ENCODE measurements at places on chromosomes 12 and 14.

DNA sequence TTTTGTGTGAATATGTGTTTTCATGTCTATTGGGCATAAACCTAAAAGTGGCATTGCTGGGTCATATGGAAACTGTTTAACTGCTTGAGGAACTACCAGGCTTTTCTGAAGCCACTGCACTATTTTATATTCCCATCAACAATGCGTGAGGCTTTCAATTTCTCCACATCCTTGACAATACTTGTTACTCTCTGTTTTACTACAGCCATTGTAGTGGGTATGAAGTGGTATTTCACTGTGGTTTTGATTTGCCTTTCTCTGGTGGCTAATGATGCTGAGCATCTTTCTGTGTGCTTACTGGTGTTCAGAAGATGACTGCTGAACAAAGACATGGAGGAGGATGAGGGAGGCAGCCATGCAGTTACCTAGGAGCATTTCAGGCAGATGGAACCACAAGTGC, 13.2 kb upstream of the TDG start:
- DNase-seq: no peak

DNA sequence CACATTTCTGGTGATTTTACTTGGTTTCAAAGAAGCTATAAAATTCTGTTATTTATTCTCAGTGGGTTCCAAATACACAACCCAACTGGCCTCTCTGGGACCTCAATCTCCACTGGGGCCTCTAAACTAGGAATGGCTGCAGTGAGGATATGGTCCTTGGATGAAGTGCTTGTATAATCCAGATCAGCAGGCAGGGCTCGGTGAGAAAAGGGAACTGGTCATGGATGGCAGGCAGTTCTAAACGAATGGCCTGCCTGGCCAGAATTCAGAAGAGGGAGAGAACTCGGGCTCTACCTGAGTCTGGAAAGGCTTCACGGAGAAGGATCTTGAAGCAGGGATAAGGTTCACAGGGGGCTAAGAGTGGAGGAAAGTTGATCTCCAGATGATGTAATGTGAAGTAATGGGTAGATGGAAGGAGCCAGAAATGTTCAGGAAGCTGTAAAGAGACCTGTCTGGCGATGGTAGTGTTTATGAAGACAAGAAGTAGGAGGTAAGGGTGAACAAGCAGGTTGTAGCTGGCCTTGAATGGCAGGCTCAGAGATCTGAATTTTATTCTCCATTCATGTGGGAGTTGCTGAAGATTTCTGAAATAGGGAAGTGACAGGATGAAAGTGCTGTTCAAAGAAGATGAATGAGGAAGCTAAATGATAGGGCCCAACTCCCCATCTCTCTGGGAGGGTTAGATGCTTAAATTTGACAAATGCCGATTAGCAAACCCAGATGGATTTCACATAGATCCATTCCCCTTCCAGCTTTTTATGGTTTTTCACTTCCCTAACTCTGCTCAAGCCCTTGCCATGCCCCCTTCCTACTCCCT, 31.5 kb upstream of the ANO6 start:
- DNase-seq: no peak

- DNase-seq: no peak
Observed at GRCh38 chr12:113919791-113920190, 46.3 kb downstream of the RBM19 start.

DNA sequence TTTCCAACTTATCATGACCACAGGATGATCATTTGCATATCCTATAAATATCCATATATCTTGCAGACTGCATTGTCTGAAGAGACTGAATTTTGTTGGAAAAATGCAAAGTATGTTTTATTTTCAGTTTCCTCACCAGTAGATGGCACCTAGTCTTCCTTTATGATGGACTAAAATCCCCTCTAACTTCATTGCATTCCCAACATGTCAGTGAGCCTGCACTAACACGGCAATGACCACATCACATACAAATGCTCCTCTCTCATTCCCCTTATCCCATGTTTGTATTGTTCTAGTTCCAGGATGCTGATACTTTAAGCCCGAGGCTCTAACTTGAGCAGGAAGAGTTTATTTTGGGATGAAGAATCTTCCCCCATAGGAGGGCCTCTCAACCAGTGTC, 24.7 kb upstream of the MYBPC1 start:
- DNase-seq: no peak

DNA sequence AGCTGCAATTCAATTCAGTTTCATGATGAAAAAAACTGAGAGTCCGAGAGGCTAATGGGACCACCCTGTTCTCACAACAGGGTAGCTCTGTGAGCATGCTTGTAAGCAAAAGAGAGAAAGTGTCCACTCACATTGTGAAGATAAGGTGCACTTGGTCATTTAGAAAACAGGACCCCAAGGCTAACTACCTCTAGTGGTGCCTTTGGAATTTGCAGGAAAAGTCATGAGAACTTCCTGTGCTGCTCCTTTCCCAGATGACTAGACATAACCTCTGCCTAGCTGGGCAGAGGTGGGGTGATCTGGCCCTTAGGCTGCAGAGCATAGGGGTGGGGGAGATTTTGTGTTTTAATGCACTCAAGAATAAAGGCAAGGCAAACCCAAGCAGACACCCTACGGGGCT, 118.9 kb downstream of the STAB2 start:
- DNase-seq: no peak

- no peak for DNase-seq
Observed at GRCh38 chr14:90194706-90195105, 61.6 kb upstream of the PSMC1 start.

- DNase-seq: no peak
Observed at GRCh38 chr12:120978296-120979219, at the start of gene HNF1A. HNF1A (plus strand) TSS chr12:120978543; CDS start chr12:120978769, 226 bp downstream.

DNA sequence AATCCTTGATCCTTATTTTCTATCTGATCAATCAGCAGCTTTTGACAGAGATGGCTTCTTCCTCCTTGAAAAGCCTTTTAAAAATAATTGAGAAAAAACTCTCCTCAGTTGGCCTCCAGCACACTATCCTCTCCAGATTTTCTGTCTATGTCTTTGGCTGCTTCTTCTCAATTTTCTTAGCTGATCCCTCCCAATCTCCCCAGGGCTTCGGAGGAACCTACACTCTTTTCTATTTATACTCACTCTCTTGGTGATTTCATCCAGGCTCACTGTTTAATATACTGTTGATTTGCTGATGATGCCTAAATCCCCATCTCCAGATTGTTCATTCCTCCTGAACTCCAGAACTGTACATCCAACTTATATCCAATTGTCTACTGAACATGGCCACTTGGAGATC, 54.8 kb downstream of the RDH12 start:
- no peak for DNase-seq

DNA sequence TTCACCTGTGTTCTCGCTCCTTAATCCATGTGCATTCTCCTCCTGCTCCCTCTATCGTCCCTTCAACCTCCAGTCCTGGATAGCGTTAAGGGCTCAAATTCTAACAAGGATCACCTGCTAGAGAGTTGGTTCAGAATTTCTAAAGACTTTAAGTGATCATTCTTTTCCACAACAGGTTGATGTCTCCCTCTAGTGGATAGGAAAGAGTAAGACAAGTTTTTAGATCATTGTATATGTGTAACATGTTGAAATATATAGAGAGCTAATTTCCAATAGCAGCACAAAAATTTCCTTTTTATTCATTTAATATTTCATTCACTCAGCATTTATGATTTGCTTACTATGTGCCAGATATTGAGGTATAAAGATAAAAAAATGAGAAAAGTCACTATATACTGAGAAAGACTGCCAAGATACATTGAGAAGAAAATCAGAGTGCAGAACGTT, 9.3 kb upstream of the ESR2 start:
- DNase-seq: no peak

Data from occipital lobe (tissue), 3 donors.